ENCODE measurements at places on chromosomes 2 and 18.

DNA sequence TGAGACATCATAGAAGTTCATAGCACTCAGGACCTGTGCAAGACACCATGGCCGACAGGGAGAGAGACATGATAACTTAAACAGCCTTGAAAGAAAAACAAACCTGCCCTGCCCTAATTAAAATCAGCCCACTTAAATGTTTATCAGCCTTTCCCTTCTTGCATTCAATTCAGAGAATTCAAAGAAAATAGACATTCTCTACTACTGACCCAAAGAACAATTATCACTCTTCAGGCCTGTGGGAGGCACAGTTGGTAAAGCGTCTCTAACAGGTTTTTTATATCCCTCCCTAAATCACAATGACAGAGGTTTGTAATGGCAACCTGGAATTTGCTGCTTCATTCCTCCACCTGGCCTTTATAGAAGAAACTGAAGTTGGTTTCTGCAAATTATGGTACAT, 1.7 kb downstream of the CDK15 start:
- DNase-seq = no peak

DNA sequence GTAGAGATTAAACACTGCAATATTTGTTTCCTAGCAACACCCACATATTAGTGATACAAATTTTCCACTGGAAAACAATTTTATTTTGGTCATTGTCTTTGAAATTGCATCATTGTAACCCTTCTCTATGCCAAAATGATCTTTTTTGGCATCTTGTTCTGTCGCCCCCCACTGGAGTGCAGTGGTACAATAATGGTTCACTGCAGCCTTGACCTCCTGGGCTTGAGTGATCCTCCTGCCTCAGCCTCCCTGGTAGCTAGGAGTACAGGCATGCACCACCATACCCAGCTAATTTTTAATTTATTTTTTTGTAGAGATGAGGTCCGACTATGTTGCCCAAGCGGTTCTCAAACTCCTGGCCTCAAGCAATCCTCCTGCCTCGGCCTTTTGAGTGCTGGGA, 117.4 kb downstream of the PIK3C3 start:
- no peak for DNase-seq

- DNase-seq = peak; percentile 76
Measured at GRCh38 chr18:48545757-48546321, 7.0 kb downstream of the CTIF start.

DNA sequence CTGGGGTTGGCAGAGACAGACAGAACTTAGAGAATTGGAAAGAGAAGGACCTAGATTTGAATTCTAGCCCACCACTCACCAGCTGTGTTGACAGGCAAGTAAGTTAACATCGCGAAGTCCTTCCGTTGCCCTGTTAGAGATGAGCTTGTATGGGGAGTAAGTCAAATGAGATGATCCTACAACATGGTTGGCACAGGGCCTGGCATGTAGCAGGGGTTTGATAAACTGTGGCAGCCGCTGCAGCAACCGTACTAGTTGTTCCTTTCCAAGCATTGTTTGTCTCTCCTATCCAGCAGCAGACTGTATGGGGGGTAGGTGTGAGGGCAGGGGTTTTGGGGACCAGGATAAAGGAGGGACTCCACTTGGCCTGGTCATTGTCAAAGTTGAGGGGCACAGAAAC, 16.0 kb downstream of the TET3 start:
- DNase-seq = no peak

- DNase-seq = peak; percentile 77
Measured at GRCh38 chr18:12659904-12660605, 2.1 kb upstream of the SPIRE1 start.

GRCh38 chr18:40035966-40036365, 1919.1 kb upstream of the PIK3C3 start:
- DNase-seq = no peak

DNA sequence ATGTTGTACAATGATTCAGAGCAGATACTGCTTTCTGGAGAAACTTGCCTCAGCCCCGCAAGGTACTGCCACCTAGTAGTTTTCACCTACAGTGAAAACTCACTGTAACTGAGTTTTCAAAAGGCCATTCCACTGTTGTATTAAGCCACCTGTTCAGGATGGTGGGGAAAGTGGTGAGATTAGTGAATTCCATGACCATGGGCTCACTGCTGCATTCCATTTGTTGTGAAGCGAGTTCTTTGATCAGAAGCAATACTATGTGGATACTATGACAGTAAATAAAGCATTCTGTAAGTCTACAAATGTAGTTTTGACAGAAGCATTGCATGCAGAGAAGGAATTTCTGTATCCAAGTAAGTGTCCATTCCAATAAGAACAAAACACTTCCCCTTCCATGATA, 113.6 kb downstream of the LAMA3 start:
- DNase-seq = no peak

DNA sequence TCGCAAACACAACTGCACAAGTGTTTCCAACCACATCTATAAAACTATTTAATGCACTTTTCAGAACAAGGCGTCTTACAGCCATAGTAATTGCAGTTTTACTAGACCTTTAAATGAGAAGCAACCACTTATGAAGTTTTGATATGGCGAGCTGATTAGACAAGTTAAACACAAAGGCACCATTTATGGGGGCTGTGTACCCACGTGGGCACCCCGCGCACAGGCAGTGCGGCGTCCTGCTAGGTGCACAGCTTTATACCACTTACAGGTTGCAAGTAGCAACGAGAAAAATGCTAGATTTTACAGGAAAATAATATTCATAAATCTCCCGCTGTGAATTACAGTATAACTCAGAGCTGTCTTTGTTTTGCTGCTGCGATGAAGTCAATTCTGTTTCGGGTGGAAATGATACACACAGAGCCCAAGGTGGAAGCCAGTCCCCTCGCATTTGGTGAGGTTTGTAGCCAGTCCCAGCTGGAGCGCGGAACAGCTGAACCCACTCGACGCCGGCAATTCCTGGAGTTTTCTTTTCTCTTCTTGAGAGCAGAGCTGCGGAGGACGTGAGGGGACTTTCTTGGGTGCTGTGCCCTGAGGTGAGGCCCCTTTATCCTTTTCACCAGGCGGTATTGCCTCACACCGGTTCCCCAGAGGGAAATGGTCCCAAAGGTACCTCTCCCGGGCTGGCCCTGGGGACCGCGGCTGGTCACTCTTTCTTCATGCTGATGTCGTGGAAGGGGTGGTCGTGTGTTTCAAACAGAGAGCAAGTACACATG, 76.7 kb downstream of the PTGR3 start:
- no peak for DNase-seq

- DNase-seq = no peak
Measured at GRCh38 chr2:36266536-36267121, 88.9 kb upstream of the CRIM1 start.

- peak; percentile 53 for DNase-seq
Measured at GRCh38 chr18:45670281-45670962, 53.6 kb upstream of the SLC14A1 start.

DNA sequence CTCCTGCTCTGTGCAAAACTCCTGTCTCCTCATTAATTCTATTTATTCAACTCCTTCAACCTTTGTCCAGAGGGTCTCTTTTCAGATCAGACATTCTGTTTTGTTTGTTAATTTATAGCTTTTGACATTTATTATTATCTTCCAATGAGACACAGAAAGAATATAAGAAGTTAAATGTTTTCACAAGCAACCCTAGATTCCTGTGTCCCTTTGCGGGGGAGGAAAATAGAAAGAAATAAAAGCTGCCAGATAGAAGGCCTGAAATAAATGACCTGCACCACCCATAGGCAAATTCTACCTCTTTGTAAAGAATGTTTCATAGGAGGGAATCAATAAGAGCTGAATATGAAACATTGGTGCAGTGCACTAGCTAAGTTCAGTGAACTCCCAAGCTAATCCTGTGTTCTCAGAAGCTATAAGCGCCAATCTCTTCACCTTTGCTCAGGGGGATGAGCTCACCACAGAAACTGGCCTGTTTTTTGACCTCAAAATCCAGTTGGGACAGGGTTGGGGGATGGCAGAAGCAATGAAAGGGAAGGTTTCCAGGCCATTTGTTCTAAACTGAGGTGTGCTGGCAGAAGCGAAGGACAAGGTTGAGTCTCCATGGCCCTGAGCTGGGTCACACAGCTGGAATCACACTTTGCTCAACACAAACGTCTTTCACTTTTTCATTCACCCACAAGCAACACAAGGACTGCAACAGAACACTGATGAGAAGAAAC, 258.6 kb downstream of the NRXN1 start:
- no peak for DNase-seq

DNA sequence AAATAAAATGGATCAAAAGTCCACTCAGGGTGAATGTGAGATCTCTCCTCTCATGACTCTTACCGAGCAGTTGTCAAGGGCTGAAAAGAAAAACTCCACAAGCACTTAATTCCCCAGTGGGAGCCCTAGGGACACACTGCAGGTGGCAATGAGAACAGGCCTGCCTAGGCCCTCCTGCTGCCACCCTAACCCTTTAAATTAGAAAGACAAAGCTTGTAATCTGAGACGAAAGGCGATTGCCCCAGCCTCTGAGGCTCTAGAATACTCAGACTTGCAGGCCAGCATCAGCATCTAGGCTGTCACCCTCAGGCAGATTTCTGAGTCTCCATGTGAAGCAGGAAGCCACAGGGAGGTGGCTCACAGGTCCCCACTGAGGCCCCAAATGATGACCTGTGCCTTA, 457.0 kb upstream of the MYT1L start:
- DNase-seq = no peak

DNA sequence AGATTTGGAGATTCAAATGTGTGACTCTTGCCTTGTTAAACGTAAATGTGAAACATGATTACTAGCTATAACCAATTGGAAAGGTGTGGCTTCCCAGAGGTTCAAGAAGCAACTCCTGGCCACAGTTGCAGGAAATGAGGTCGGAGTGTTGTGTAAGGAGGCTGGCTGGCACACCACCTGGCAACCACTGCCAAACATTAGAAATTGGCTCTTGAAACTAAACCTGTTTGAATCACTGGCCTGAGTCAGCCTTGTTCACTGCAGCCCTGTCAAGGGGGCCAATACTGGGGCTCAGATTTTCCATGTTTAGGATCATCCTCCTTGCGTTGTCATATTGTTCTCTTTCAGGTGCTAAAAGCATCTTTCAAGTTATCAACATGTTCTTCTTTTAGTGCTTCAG, 206.3 kb downstream of the ARL6IP6 start:
- peak; percentile 46 for DNase-seq

DNA sequence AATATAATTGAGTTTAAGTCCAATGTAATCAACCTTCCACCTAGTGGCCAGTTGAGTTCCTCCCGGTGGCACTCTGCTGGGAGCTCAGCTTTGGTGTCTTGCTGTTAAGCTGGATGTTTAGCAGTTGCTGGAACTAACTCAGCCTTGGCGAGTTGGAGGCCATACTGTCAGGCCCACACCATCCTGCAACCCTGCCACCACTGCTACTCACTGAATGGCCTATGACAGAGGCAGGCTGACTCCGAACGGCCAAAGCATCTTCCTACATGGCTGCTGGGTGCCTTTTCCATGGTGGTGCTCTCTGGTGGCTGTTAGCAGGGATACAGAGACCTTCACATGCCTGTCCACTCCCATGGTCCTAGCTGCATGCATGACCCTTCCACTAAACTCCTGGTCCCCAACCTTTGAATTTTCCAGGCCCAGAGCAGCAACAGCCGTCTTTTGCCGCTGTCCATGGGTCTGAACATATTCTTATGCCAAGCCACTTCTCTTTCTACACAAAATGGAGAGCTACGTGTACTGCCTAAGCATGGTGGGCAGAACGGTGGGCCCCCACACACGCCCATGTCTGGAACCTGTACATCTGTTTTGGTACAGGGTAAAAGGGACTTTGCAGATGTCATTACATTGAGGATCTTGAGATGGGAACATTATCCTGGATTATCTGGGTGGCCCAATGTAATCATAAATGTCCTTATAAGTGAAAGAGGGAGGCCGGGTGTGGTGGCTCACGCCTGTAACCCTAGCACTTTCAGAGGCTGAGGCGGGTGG, 15.0 kb upstream of the TRAF3IP1 start:
- DNase-seq = no peak

DNA sequence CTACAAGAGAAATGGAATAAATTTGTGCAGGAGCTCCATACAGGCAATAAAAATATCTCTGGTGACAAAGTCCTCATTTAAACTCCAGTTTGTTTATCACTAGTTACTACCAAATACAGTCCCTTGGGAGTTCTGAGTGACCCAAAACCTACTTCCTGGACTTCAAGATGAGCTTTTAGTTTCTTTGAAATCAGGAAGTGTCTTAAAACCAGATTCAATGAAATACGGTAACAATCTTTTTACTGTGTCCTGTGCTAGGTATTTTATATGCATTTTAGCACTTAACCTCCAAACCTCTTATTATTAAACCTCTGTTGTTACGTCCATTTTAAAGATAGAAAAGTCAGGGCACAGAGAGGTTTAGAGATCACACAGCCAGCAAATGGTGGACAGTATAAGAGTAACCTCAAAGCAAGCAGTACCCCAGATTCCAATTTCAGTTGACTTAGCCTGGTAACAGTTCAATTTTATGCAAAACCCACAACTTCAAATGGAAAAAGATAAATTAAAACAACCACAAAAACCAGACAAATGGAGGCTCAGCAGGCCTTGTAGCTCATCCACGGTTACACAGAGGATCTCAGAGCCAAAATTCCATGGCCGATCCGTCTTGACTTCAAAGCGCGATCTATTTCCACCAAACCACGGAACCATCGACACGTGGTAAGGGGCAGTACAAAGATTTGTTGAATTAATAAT, 1.3 kb upstream of the KCMF1 start:
- DNase-seq = peak; percentile 43

DNA sequence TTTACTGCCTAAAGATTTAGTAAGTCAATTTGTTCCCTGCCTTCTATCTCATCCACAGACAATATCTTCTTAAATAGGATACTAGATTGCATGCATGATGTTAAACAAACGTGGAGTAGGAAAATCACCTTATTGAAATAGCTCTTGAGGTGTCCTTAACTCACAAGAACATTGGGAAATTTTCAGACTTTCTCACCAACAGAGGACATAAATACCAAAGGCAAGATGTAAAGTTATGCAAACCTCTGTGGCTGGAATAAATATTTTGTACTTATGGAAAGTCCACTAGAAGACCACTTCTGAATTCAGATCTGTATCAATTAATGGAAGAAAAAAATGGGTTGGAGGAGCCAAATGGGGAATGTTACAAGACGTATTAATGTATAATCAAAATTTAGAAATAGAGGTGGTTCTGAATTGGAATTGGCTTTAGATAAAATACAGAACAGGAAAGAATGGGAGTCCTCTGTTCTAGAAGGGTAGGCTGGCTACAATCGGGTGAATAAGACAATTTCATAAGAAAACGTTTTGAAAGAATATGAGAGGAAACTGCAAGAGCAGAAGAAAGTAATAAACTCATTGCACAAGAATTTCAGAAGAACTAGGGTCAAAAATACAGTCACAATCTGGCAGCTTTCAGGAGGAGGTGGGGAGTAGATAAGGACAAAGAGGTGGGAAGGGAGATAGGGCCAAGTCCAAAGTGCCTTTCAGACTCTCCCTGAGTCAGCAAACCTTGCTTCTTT, 69.3 kb upstream of the FN1 start:
- DNase-seq = peak; percentile 12

GRCh38 chr2:177392373-177393202, at the start of gene AGPS:
Gene AGPS, plus strand, starts transcription at chr2:177392773. Its CDS starts 17 bp downstream, at chr2:177392790.
- DNase-seq = peak; percentile 84

GRCh38 chr2:120526997-120527945, 181.3 kb downstream of the INHBB start:
- no peak for DNase-seq

Measured in kidney tubule cell (primary cell).